T-helper 17 cell (primary cell): ENCODE measurements at places on chromosomes 13 and 19.

DNA sequence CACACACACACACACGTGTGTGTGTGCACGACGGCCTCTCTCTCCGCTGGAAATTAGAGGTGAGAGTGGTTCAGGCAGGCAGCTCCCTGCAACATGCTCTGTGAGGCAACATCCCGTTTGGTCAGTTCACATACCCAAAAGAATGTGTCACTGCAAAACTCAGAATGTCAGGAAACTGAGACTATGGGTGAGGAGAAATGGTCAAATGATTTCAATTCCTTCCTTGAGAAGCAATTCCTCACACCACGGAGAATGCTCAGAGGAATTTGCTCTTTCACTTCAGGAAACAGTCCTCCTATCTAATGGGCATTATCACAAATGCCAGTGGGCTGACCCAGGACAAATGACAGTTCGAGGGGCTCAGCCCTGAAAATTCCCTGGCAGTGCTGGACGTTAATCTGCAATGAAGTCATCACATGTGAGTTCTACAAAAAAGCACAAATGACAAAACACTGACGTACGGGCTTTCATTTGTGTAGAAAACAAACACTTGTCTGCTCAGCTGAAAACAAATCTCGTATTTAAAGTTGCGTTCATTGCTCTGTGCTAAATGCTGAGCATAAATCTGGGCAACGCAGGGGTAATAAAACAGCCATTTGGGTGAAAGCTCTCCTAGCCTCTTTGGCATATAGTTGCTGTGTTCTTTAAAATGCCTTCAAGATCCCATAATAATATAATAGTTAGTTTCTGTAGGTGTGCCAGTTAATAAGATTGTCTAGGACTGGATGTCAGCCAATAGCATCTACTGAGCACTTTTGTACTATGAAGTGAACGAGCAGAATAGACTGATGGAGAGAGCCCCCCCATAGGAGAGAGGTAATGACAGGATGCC is 18.6 kb upstream of the LATS2 start:
- no peak for DNase-seq
- peaks cover 5% of the 10 kb centered on the region for H3K4me1 ChIP-seq
- peaks cover 2% of the 10 kb centered on the region for H3K36me3 ChIP-seq
- H3K4me3 ChIP-seq, result no peak overlapping the region

DNA sequence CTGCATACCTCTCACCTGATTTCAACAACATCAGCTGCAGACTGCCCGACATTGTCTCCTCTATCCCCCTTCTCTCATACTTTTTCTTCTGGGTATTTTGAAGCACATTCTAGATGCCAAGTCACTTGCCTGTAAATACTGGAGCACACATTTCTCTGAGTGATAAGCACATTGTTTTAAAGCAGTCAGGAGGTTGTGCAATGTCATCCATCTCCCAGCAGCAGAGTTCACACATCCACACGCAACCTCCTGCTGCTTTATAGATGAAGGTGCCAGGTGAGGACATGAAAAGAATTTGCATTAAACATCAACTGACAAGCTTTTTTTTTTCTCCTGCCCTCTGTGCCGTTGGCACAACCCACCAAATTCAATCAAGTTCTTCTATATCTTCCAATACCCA is 5.5 kb downstream of the UPK1A start:
- H3K4me1 ChIP-seq, result peaks cover 15% of the 10 kb centered on the region
- H3K27ac ChIP-seq, result no peak overlapping the region
- H3K36me3 ChIP-seq, result peaks cover 6% of the 10 kb centered on the region

DNA sequence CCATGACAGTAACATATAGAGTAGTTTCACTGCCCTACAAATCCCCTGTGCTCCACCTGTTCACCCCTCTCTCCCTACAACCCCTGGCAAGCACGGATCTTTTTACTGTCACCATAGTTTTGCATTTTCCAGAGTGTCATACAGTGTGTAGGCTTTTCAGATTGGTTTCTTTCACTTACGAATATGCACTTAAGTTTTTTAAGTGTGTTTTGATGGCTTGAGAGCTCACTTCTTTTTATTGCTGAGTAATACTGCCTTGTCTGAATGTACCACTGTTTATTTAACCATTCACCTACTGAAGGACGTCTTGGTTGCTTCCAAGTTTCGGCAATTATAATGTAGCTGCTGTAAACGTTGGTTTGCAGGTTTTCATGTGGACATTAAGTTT is 175.1 kb downstream of the ITGBL1 start:
- peaks cover 15% of the 10 kb centered on the region for H3K4me1 ChIP-seq
- no peak for DNase-seq
- H3K4me3 ChIP-seq, result peak overlapping the region; percentile 91
- peaks cover 8% of the 10 kb centered on the region for H3K27me3 ChIP-seq
- no peaks in the 10 kb centered on the region for H3K36me3 ChIP-seq

- no peak for DNase-seq
- H3K4me1 ChIP-seq, result peaks cover 6% of the 10 kb centered on the region
- H3K4me3 ChIP-seq, result no peak overlapping the region
- H3K36me3 ChIP-seq, result peaks cover 3% of the 10 kb centered on the region
Measured at GRCh38 chr13:29162638-29163235, 342.6 kb downstream of the MTUS2 start.

GRCh38 chr19:19547674-19548336 is 9.7 kb downstream of the CILP2 start:
- no peak for DNase-seq
- no peaks in the 10 kb centered on the region for H3K36me3 ChIP-seq
- no peak overlapping the region for H3K4me3 ChIP-seq
- no peaks in the 10 kb centered on the region for H3K27me3 ChIP-seq
- H3K4me1 ChIP-seq, result no peaks in the 10 kb centered on the region

DNA sequence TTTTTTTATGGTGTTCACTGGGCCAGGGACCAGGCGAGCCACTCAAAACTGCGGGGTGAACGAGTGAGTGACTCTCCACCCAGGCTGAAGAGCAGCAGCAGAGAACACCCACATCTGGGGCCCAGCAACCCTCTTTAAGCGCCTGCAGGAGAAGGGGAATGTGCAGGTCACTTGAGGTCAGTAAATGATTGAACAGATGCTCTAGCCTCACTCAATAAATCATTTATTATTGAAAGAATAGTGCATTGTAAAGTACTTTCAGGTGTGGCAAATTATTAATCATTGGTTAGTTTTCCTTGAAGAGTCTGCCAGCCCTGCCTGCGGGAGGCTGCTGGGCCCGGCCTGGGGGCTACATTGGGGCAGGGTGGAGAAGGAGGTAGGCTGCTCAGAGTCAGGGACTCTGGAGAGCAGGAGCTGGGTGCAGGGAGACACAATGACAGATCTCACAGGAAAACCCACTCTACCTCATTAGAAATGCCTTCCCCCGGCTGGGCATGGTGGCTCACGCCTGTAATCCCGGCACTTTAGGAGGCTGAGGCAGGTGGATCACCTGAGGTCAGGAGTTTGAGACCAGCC is 42.5 kb downstream of the ABCC4 start:
- H3K27me3 ChIP-seq, result no peaks in the 10 kb centered on the region
- H3K27ac ChIP-seq, result no peak overlapping the region
- H3K4me1 ChIP-seq, result peaks cover 3% of the 10 kb centered on the region
- H3K4me3 ChIP-seq, result no peak overlapping the region
- H3K36me3 ChIP-seq, result no peaks in the 10 kb centered on the region
- DNase-seq, result no peak

DNA sequence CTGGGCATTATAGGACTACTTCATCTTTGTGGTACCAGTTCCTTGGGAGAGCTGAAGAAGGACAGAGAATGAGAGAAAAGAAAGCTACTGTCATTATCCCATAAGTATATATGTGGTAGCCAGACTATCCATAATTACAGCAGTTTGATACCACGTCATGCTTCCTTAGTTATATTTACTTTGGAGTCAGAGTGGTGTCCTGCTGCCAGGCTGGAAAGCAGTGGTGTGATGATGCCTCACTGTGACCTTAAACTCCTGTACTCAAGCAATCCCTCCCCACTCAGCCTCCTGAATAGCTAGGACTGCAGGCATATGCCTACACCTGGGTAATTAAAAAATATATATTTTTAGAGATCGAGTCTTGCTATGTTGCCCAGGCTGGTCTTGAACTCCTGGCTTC is 57.8 kb downstream of the WTIP start:
- H3K4me1 ChIP-seq, result no peaks in the 10 kb centered on the region
- no peak for DNase-seq
- H3K36me3 ChIP-seq, result no peaks in the 10 kb centered on the region
- no peak overlapping the region for H3K27ac ChIP-seq
- H3K4me3 ChIP-seq, result no peak overlapping the region

DNA sequence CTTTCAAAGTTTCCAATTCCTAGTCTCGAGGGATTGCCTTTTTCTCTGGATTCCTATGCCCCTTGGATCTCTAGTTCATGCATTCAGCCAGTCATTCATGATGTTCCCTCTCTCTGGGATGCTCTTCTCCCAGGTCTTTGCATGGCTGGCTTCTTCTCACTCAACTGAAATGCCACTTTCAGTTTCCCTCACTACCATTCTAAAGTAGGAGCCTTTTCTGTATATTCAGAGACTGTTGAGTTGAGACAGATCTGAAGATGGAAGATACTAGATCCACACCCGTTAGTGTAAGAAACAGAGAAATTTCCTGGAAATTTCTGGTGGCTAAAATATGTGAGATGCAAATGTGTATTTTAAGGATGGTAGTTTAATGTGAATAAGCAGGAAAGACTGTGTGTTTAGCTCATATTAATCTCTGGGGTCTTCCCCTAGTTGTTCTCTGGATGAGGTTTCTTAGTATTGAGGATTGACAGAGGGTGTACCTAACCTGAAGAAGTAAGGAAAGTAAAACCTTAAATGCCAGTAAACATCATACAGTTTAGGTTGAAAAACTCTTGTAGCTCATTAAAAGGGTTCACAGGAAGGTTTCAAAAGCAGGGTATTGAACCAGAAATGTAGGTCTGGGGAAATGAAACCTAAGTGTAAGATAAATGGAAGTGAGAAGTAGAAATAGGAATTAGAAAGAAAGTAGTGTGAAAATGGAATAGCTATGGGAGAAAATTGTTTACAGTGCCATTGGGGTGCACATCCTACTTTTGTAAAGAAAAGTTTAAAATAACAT is 331.3 kb downstream of the NDFIP2 start:
- H3K4me3 ChIP-seq, result no peak overlapping the region
- H3K27me3 ChIP-seq, result no peaks in the 10 kb centered on the region
- no peak for DNase-seq

DNA sequence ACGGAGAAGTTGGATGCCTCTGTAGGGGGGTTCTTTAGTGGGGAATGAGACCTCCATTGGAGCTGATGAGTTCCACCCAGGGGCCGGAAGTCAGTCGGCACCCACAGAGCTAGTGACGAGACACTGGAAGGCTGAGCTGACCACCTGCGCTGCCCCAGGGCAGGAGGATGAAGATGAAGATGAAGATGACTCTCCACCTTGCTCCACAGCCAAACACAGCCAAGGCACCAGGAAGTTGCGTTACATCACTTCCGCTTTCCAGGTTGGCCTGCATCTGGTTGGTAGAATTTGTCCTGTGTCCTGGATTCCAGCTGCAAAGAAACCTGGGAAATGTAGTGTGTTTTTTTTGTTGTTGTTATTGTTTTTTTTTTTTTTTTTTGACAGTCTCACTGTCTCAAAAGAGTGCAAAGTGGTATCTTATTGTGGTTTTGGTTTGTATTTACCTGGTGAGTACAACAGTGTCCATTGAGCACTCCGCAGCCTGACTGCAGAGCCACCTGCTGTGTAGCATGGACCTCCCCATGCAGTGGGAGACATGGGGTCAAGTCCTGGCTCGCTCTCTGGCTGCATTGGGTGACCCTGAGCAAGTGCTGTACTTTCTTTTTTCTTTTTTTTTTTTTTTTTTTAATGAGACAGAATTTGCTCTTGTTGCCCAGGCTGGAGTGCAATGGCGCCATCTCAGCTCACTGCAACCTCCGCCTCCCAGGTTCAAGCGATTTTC is 1.9 kb downstream of the TBC1D17 start:
- no peak overlapping the region for H3K27ac ChIP-seq
- DNase-seq, result no peak
- H3K4me1 ChIP-seq, result peaks cover 22% of the 10 kb centered on the region
- peak overlapping the region; percentile 47 for H3K4me3 ChIP-seq

GRCh38 chr19:18419195-18419698 is at the start of gene SSBP4:
Gene SSBP4 (plus strand): TSS chr19:18419398. CDS start chr19:18419649, 251 bp downstream.
- H3K27me3 ChIP-seq, result no peaks in the 10 kb centered on the region
- H3K4me1 ChIP-seq, result peaks cover 68% of the 10 kb centered on the region
- peak within 1 kb of the TSS; percentile 94 for H3K27ac ChIP-seq
- H3K36me3 ChIP-seq, result no peaks in the 10 kb centered on the region

- H3K4me3 ChIP-seq, result no peak overlapping the region
- no peak overlapping the region for H3K27ac ChIP-seq
- no peak for DNase-seq
- peaks cover 5% of the 10 kb centered on the region for H3K4me1 ChIP-seq
Measured at GRCh38 chr13:27283906-27284493, 13.4 kb downstream of the RASL11A start.

GRCh38 chr19:4229179-4229931 is at the start of gene EBI3:
Gene EBI3 (plus strand): TSS chr19:4229523. CDS start chr19:4229551, 28 bp downstream.
- no peak within 1 kb of the TSS for H3K27ac ChIP-seq
- peaks cover 3% of the 10 kb centered on the region for H3K27me3 ChIP-seq
- DNase-seq, result no peak
- H3K4me3 ChIP-seq, result no peak within 1 kb of the TSS
